Bronchial smooth muscle cell (primary cell): ENCODE measurements at places on chromosomes 5 and 9. TPM values are rescaled to one million over a fixed set of nuclear protein-coding genes. Genes with fewer than 3 reads are reported as not detected.

The RAB24 gene
- total RNA-seq: 30.1 and 33.1 TPM in 2 replicates

The NIPAL4 gene
- not detected in 2 replicates for total RNA-seq

The CCDC192 gene
- total RNA-seq: not detected in 2 replicates

The DMGDH gene
- 1.6 and 5.1 TPM in 2 replicates for total RNA-seq

The C9orf50 gene
- total RNA-seq: under 0.01 TPM in 2 replicates

The MAPK9 gene
- 21.9 and 29.5 TPM in 2 replicates for total RNA-seq

The DDX46 gene
- 17.3 and 20.5 TPM in 2 replicates for total RNA-seq

The PCDHB2 gene
- 1.3 and 8.4 TPM in 2 replicates for total RNA-seq

The EGFLAM gene
- 0.16 and 0.26 TPM in 2 replicates for total RNA-seq

The PCDHAC1 gene
- under 0.01 and 0.09 TPM in 2 replicates for total RNA-seq

The TSLP gene
- total RNA-seq: 2.5 and 15.9 TPM in 2 replicates

The CD72 gene
- 1.3 and 1.9 TPM in 2 replicates for total RNA-seq

The TMOD1 gene
- total RNA-seq: 0.16 and 0.17 TPM in 2 replicates

The ADAMTS6 gene
- total RNA-seq: 37.8 and 49.9 TPM in 2 replicates

The MAST4 gene
- total RNA-seq: 3.9 and 13.7 TPM in 2 replicates

The BHMT gene
- not detected in 2 replicates for total RNA-seq

The SV2C gene
- total RNA-seq: not detected in 2 replicates

The OR1L1 gene
- not detected in 2 replicates for total RNA-seq

The ASPN gene
- 3.5 and 11.2 TPM in 2 replicates for total RNA-seq

The CDHR2 gene
- 0.09 and 0.32 TPM in 2 replicates for total RNA-seq

The GAS1 gene
- 48.3 and 50.0 TPM in 2 replicates for total RNA-seq

The SPATA31C1 gene
- not detected in 2 replicates for total RNA-seq

The LMAN2 gene
- total RNA-seq: 482 and 604 TPM in 2 replicates

The SLC44A1 gene
- total RNA-seq: 55.2 and 103 TPM in 2 replicates

The LRRC14B gene
- total RNA-seq: not detected in 2 replicates

The ADAMTSL1 gene
- 37.5 and 190 TPM in 2 replicates for total RNA-seq

The NR5A1 gene
- not detected in 2 replicates for total RNA-seq

The LURAP1L gene
- total RNA-seq: 54.4 and 62.1 TPM in 2 replicates

The COMMD10 gene
- 14.3 and 28.8 TPM in 2 replicates for total RNA-seq

The ST6GALNAC4 gene
- 23.0 and 24.5 TPM in 2 replicates for total RNA-seq

The FBP2 gene
- not detected in 2 replicates for total RNA-seq

The FOXD4L3 gene
- not detected in 2 replicates for total RNA-seq
